OCI-M1 (cell line): ENCODE measurements at places on chromosomes 2 and 18.
A peak's percentile ranks its signal among the peaks of the same experiment; 100 is the strongest.

- no peak for DNase-seq
Observed at GRCh38 chr18:55353806-55354205, 234.2 kb downstream of the TCF4 start.

- DNase-seq, result no peak
Observed at GRCh38 chr2:189446780-189447179, 5.5 kb downstream of the WDR75 start.

DNA sequence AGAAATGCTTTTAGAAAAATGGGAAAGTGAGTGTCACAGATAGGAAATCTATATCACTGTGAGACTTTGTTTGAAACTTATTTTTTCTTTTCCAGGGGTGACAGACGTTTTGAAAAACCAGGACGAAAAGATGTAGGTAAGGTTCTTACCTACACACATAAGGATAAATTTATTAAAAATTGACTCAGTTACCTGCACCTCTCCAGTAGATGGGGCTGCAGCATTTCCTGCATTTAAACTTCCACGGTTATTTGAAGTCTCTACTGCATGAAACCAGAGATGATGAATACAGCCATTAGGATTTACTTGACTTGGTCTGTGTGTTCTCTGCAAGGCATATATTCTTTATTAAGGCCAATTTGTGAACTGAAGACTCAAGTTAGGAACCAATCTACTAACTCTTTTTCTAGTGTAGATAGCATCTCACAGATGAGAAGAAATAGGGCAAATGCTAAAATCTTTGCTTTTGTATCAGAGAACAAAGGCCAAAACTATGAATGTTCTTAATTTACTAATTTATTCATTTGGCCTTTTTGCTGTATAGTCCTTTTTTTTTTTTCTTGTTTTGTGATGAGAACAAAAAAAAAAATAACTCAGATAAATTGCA lies 15.0 kb downstream of the KCNJ13 start:
- peak; percentile 20 for DNase-seq

- DNase-seq, result no peak
Observed at GRCh38 chr2:59353306-59353921, 1112.3 kb upstream of the FANCL start.

DNA sequence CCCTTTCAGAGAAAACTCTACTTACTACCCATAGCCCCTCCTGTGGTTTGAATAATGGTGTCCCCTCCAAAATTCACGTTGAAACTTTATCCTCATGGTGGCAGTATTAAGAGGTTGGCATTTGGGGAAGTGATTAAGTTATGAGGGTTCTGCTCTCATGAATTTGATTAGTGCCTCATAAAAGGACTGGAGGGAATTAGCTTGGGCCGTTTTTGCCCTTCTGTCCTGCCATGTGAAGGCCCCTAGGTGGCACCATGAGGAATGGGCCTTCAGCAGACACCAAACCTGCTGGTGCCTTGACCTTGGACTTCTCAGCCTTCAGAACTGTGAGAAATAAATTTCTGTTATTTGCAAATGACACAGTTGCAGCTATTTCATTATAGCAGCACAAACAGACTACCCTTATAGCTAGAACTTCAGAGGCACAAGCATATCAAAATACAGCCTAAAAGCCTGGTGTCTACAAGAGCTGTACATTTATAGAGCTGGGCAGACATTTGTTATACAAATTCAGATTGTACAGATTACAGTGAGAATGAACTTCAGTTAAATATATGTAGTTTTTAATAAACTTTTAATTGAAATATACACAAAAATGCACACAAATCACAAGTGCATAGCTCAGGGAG lies 2.6 kb upstream of the PTPN2 start:
- peak; percentile 67 for DNase-seq

GRCh38 chr2:221478485-221478863 lies 93.6 kb downstream of the EPHA4 start:
- DNase-seq, result no peak

- no peak for DNase-seq
Observed at GRCh38 chr2:120634533-120634932, 101.1 kb upstream of the GLI2 start.

DNA sequence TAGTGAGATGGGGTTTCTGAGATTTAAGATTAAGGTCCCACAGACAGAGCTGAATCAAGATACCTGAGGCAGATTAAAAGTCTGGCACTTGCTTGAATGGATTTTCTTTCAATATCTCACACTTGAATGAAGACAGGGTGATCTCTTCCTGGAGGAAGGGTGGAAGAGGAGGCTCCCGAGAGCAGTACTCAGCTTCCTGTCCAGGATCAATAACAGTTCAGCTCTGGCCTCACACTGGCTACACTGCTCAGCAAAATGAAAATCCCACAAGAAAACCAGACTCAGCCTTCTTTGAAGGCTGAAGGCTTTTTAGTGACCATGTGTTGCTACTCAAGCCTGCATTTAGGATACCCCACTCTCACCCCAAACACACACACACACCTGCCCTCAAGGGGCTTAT lies 11.1 kb downstream of the ARHGEF33 start:
- no peak for DNase-seq

GRCh38 chr2:105782646-105783045 lies 37.9 kb downstream of the NCK2 start:
- no peak for DNase-seq
